Thoracic aorta (tissue), 2 donors: ENCODE measurements at places on chromosomes 13 and 19.

- no peak for DNase-seq
Observed at GRCh38 chr13:66461021-66461420, 769.1 kb downstream of the PCDH9 start.

GRCh38 chr13:104098421-104098820, 1032.2 kb upstream of the SLC10A2 start:
- DNase-seq: no peak

DNA sequence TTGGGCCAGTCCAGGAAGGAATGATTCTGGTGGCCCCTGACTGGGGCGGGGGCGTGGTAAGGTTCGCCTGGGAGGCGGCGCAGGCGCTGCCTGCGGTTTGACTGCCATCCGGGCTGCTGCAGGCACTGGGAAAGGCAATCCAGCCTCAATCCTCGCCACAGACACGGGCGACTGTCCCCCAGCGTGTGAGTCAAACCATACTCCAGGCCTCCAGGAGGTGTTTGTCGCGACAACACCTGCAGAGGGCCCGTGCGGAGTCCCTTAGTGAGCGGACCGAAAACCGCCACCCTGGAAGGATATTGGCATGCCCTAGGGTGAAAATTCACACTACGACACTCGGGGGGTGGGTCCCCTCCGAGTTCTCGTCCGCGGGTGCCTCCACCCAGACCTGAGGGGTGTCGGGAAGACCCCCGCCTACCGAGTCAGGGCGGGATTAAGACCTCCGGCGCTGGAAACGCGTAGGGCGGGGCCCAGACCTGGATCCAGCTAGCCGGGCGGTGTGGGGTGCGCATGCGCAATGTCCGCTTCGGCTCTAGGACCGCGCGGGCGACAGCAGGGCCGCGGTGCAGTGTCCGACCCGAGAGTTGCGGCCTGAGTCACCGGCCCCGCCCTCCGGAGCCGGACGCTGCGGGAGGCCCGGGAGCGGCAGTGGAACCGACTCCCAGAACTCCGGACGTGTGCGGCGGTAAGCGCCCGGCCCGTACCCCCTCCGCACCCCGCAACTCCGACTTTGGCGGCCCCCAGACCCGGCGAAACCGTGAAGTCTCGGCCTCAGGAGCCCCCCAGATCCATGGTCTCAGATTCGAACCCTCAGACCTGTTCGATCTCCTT, at the start of gene CAPNS1:
CAPNS1 (plus strand) TSS at position 594 of the 831 bp plus-strand sequence. CDS start 946 bp downstream, outside the sequence.
- peak; percentile 85 for DNase-seq

- DNase-seq: no peak
Observed at GRCh38 chr19:16576690-16577530, 4.7 kb upstream of the SLC35E1 start.
